Glomerular endothelial cell (primary cell): ENCODE measurements at places on chromosomes 6 and 20.

DNA sequence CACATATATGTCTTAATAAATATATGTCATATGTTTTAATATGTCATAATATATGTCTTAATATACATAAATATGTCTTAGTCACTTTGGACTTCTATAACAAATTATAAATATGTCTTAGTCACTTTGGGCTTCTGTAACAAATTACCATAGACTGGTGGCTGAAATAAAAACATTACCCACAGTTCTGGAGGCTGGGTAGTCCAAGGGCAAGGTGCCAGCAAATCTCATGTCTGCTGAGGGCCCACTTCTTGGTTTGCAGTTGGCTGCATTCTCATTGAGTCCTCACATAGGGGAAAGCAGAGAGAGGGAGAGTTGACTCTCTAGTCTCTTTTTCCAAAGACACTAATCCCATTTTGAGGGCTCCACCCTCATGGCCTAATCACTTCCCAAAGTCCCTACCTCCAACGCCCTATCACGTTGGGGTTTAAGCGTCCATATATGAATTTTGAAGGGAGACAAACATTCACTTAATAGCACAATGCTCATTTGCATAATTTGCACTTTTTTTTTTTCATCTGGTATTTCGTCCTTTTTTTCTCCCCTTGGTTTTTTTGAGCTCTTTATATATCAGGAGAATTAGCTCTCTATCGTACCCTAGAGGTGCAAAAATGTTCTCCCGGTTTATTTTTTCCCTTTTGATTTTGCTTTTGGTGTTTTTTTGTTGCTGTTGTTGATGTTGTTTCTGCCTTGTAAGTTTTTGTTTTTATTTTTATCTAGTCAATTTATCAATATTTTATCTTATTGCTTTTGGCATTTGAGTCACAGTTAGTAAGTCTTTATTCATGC lies 266.4 kb downstream of the PLCB1 start:
- no peak for DNase-seq

DNA sequence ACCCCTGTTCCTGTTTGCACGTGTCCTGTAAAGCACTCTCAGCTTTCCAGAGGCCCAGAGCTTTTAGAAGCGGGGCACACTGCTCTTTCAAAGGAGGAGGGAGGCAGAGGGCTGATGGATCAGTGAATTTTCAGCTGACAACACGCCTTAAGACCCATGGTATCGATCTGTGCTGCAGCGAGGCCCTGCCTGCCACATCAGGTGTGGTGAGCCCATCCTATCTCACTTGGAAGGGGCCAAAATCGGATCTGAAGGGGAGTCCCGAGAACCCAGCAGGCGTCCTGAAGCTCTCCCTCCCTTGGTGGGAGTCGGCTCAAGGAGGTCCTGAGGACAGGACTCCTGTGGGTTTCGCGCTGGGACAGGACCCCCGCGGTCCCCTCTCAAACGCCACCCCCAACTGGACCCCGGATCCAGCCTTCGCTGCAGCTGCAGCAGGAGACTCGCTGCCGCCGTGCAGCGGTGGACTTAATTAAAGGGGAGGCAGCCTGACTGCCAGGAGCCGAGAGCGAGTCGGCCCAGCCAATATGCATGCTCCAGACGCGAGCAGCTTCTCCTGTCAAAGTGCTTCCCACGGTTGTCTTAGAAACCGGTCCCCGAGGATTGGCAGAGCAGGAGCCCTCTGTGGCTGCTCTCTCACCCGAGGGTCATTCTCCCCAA lies 580.0 kb upstream of the ZNF337 start:
- DNase-seq, result no peak

DNA sequence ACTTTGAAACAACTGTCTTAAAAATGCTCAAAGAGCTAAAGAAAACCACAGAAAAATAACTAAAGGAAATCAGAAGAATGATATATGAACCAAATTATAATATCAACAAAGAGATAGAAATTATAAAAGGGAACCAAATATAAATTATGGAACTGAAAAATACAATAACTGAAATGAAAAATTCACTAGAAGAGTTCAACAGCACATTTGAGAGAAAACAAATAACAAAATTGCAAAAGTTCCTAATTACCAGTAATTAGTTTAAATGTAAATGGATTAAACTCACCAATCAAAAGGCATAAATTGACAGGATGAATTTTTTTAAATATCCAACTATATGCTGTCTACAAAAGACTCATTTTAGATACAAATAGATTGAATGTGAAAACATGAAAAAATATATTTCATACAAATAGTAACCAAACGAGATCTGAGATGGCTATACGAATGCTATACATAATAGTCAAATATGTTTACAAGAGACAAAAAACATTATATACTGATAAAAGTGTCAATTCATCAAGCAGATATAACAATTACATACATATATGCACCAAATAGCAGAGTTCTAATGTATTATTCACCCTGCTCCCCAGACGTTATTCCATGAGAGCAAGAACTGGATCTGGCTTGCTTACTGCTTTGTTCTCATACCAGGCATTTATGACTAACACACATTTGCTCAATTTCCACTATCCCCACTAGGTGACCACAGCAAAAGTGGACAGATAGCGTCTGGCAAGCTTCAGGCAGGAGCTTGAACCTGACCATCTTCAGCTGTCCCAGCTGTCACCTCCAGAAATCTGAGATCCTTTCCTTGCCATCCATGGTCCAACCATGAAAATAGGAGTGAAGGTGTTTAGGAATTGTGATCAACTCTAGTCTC lies 72.4 kb upstream of the SIRPA start:
- DNase-seq, result no peak

- DNase-seq, result no peak
Observed at GRCh38 chr20:52751571-52751970, 220.6 kb upstream of the TSHZ2 start.

DNA sequence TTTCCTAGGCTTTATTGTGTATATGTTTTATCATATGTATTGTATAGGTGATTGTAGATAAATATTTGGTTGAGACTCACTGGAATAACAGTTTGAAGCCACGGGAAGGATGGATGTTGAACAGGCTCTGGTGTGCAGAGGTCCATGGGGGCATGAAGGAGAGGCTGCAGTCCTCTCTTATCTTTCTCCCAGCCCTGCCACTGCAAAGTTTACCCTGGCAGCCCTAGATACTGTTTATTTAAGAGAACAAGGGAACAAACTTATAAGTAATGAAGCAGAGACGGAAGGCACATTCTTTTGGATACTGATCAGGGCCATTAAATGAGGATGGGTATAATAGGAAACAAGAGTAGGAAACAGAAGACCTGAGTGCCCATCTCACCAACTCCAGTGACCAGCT lies 103.6 kb upstream of the SCGN start:
- no peak for DNase-seq

DNA sequence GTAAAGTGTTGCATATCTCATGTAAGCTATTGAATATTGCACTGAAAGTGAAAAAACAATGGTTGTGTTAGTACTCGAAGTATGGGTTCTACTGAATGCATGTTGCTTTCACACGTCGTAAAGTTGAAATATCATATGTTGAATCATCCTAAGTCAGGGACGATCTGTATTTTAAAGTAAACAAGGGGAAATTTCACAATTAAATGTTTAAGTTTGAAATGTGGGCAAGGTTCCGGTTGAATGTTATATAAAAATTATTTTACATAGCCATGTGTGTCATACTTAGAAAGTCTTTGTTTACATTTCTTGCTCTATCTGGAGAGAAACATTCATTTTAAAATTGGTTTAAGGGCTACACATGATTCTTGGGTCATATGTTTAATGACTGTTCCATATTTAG lies 76.8 kb downstream of the AKAP7 start:
- DNase-seq, result no peak

GRCh38 chr20:35240083-35240810 lies 13.8 kb downstream of the MMP24 start:
- DNase-seq, result no peak

DNA sequence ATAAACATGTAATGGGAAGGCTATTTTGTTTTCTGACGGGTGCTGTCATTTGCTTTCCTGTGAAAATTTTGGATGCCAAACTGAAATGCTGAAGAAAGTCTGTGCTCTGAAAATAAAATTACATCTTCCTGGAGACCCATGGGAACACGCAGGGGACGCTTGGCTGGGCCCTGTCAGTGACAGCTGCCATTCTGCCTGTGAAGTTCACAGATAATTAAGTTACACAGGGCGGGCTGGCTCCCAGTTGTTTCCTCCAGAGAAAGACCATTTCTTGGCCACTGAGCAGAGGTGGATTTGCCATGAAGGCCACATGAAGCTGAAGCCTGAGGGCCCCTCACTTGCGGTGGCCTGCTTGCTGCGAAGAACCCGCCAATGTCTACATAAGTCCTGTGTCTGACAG lies 93.5 kb downstream of the TMEM170B start:
- no peak for DNase-seq

GRCh38 chr6:88535306-88535705 lies 369.2 kb upstream of the CNR1 start:
- DNase-seq, result no peak

DNA sequence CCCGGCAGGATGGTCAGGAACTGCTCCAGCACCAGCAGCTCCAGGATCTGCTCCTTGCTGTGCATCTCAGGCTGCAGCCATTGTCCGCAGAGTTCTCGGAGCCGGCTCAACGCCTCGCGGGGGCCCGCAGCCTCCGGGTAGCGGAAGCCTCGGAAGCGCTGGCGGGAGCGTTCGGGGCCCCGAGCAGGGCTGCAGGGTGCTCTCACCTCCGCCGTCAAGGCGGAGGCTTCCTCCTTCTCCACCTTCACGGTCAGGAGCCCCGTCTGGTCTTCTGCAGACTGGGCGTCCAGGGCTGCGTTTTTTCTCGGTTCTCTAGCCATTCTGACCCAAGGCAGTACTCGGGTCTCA lies 434 bp downstream of the ZKSCAN4 start:
- no peak for DNase-seq

DNA sequence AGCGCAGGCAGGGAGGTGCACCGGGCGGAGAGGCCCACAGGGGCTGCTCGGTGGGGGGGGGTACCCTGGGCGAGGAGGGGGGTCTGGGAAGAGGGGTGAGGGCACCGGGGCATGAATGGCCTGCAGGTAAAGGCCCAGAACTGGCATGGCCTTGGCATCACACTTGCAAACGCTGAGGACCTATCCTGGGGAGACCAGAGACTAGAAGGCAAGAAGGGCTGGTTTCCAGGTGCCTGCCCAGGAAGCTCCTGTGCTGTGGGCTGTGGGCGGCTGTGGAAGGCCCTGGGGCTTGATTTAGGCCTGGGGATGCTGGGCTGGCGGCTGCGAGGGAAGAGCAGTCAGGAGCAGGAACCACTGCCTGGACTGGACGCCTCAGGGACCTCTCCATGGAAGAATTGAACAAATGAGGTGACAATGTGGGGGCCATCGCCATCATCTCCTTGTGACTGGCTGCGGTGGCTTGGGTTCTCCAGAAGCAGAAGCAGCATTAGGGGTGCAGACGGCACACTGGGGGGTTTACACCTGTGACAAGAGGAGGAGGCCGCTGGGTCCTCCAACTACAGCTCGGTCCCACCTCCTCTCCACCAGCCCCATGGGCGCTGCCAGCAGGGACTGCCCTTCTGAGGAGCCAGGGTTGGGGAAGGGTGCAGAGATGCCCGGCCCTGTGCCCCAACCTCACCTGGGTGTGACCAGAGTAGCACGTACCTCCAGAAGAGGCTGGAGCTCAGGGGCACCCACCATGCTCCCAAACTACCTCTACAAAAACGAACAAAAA lies 32.1 kb upstream of the IRF4 start:
- DNase-seq, result no peak
